ENCODE measurements at places on chromosomes 13 and 19. TPM values are rescaled to one million over a fixed set of nuclear protein-coding genes. Genes with fewer than 3 reads are reported as not detected.

Gene MEIOSIN
- total RNA-seq: not detected

Gene MUC16
- 0.43 TPM for total RNA-seq

Gene MCEMP1
- total RNA-seq: not detected

Gene SH2D3A
- total RNA-seq: 19.8 TPM

Gene PSG4
- not detected for total RNA-seq

Gene ZNF681
- total RNA-seq: 11.5 TPM

Gene ZNF284
- total RNA-seq: 5.9 TPM

Gene INSL3
- total RNA-seq: not detected

Gene DHDH
- total RNA-seq: 1.8 TPM

Gene GPR4
- total RNA-seq: not detected

Gene CCDC169
- 5.8 TPM for total RNA-seq

Gene ATP5F1D
- 117 TPM for total RNA-seq

Gene SOHLH2
- 0.55 TPM for total RNA-seq

Gene FLT3
- 0.09 TPM for total RNA-seq
